ENCODE measurements at places on chromosomes 11 and 22.

GRCh38 chr11:129779342-129779741 is 36.3 kb upstream of the TMEM45B start:
- ATAC-seq: peak; percentile 24

DNA sequence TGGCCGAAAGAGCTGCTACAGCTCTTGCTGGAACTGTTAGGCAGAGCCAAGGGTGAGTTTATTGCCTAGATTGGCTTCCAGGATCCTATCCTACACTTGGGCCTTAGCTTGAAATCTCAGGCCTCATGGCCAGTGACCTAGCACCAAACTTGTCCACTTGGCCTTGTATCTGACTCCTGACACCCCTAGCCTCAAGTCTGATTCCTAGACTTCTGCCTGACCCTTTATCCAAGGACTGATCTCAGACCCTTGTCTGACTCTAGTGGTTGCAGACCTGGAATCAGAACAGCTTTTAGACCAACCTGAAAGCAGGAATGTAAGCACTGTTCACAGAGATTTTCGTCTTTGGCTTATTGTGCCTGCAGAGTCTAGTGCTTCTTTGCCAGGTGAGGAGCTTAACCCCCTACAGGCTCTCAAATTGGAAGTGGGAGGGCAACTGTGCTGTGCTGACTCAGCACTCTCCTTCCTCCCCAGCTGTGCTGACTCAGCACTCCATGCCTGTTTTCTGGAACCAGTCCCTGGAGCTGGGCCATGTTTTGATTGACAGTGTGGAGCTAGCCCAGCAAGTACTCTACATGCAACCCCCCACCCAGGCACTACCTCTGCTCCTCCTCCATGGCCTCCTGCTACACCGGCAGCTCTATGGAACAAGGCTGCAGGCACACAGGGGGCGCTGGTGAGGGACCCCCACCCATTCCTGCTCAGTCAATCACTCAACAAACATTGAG is 35.1 kb downstream of the RRP8 start:
- ATAC-seq: no peak

- ATAC-seq: no peak
Observed at GRCh38 chr22:41387341-41387740, 5.6 kb downstream of the TEF start.

GRCh38 chr11:75196426-75196825 is 44.1 kb upstream of the TPBGL start:
- ATAC-seq: no peak

DNA sequence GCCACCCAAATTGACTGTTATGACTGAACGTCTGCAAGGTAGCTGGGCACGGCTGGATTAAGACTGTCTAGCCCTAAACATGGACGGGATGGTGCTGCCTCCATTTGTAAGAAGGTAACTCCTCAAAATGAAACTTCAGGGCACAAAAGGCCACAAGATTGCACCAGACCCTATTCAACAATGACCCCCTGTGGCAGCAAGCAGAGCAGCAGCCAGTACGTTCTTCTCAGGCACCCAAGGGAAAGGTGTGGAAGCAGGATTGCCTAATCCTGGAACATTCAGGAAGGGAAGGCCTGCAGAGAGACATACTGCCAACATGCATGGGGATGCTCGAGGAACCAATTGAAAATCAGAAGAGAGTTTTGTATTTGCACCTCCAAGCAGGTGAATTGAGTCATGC is 4.5 kb upstream of the TBX10 start:
- ATAC-seq: no peak

DNA sequence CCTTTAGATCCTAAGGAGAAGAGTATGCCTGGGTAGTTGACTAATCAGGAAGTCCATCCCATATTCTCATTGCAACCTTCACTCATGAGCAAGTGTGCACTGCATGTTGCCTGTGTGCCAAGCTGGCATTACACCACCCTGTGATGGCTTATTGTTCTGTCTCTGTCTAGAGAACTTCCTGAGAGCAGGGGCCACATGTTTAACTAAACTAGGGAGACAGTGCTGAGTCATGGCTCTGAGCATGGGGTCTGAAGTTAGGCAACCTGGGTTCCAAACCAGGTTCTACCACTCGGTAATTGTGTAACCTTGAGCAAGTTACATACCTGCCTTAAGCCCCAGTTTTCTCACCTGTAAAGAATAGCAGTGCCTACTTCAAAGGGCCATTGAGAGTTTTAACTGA is 39.6 kb downstream of the CSNK2A3 start:
- ATAC-seq: no peak

GRCh38 chr22:28716686-28717085 is 24.9 kb downstream of the CHEK2 start:
- ATAC-seq: no peak

DNA sequence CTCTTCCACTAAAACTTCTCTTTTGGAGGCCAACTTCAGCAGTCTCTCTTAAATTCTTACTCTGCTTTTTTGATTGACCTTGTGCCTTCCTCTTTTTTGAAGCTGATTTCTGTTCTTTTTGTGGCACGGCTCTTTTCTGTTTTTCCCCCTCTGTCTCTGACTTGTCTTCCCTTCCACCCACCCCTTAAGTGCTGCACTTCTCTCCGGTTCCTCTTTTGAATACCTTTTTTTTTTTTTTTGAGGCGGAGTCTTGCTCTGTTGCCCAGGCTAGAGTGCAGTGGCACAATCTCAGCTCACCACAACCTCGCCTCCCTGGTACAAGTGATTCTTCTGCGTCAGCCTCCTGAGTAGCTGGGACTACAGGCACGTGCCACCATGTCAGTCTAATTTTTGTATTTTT is 211.9 kb downstream of the BLID start:
- peak; percentile 88 for ATAC-seq

GRCh38 chr11:19370100-19370861 is 129.5 kb upstream of the E2F8 start:
- no peak for ATAC-seq

DNA sequence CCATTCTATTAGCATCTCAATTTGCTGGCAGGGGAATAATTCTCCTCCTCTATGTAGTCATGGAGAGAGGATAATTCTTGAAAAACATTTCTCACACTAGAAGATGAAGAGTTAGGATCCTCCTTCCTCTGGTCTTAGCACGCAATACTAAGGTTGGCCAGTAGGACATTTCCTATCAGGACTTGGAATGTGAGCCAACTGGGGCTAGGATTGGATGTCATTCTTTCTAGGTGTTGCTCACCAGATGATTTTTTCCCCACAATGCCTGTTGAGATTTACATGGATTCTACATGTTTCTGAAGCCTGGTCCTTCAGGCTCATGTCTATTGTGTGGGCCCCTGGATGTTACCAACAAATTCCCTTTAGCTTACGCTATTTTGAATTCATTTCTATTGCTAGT is 28.0 kb downstream of the SLN start:
- no peak for ATAC-seq

Data from stimulated activated memory B cell treated with anti-CD40 and anti-IgM and Interleukin-4, amounts not matched to agents 10 μg/mL and 1 μg/mL and 100 μg/mL, for 72 hours (primary cell).